ENCODE measurements at places on chromosomes 11 and 22. TPM values are rescaled to one million over a fixed set of nuclear protein-coding genes. Genes with fewer than 3 reads are reported as not detected.

Gene FIBIN
- not detected for polyA plus RNA-seq

Gene CRYBA4
- polyA plus RNA-seq, result not detected

Gene MAJIN
- not detected for polyA plus RNA-seq

Gene ELF5
- not detected for polyA plus RNA-seq

Gene SCN2B
- 1.1 TPM for polyA plus RNA-seq

Gene USP2
- 0.59 TPM for polyA plus RNA-seq

Gene EIF3F
- polyA plus RNA-seq, result 266 TPM

Gene MUC2
- polyA plus RNA-seq, result not detected

Gene SAA4
- not detected for polyA plus RNA-seq

Gene MAPK8IP2
- polyA plus RNA-seq, result 48.0 TPM

Gene OR51B4
- not detected for polyA plus RNA-seq

Gene CWF19L2
- 4.3 TPM for polyA plus RNA-seq

Gene CXCR5
- not detected for polyA plus RNA-seq

Gene PHLDB1
- polyA plus RNA-seq, result 114 TPM

Gene GAL3ST1
- not detected for polyA plus RNA-seq

Gene APOA5
- polyA plus RNA-seq, result not detected

Gene CDKN1C
- polyA plus RNA-seq, result 36.7 TPM

Gene C11orf86
- polyA plus RNA-seq, result not detected

Gene UBQLN3
- polyA plus RNA-seq, result not detected

Gene DAGLA
- 5.7 TPM for polyA plus RNA-seq

Gene MPZL3
- 3.6 TPM for polyA plus RNA-seq

Gene KDM4E
- polyA plus RNA-seq, result not detected

Gene CBLIF
- polyA plus RNA-seq, result not detected

Gene P4HA3
- not detected for polyA plus RNA-seq

Gene TMEM179B
- 24.5 TPM for polyA plus RNA-seq

Gene OR8G1
- polyA plus RNA-seq, result not detected

Gene FGF4
- not detected for polyA plus RNA-seq

Gene CDON
- polyA plus RNA-seq, result 45.7 TPM

Gene TRIM21
- polyA plus RNA-seq, result not detected

Gene SORL1
- 6.5 TPM for polyA plus RNA-seq

Gene DKK3
- polyA plus RNA-seq, result 48.4 TPM

Gene CDC42BPG
- 0.26 TPM for polyA plus RNA-seq

Gene RAC2
- polyA plus RNA-seq, result not detected

Gene RFPL3
- 0.50 TPM for polyA plus RNA-seq

Gene STX3
- 22.9 TPM for polyA plus RNA-seq

Gene SGSM1
- polyA plus RNA-seq, result 9.2 TPM

Gene MRGPRX3
- polyA plus RNA-seq, result not detected

Gene MYOD1
- not detected for polyA plus RNA-seq

Gene SRPRA
- 24.9 TPM for polyA plus RNA-seq

Gene CREBZF
- polyA plus RNA-seq, result 264 TPM

Gene C11orf65
- 1.1 TPM for polyA plus RNA-seq

Gene OR2AT4
- not detected for polyA plus RNA-seq

Gene CREB3L1
- not detected for polyA plus RNA-seq

Gene OR52I1
- not detected for polyA plus RNA-seq

Gene HBE1
- polyA plus RNA-seq, result not detected

Gene SLC22A8
- polyA plus RNA-seq, result not detected

Gene TMPRSS4
- polyA plus RNA-seq, result not detected

Gene INPP5J
- 9.4 TPM for polyA plus RNA-seq

Gene FOLR2
- polyA plus RNA-seq, result not detected

Gene HARBI1
- polyA plus RNA-seq, result 9.5 TPM

Gene MIOX
- not detected for polyA plus RNA-seq

Gene MOGAT2
- not detected for polyA plus RNA-seq

Gene SLC22A12
- polyA plus RNA-seq, result not detected

Gene OR6T1
- not detected for polyA plus RNA-seq

Measured in neural cell (in vitro differentiated cells).